Omental fat pad (tissue), 4 donors: ENCODE measurements at places on chromosomes 5 and 9. TPM values are rescaled to one million over a fixed set of nuclear protein-coding genes. Genes with fewer than 3 reads are reported as not detected.

The SHOC1 gene
- not detected for total RNA-seq

The F2RL2 gene
- 0.28 TPM for total RNA-seq

The IL13 gene
- 1.1 TPM for total RNA-seq

The ZNF883 gene
- total RNA-seq, result 2.1 TPM

The ZNF658 gene
- total RNA-seq, result 2.9 TPM

The ADAMTS19 gene
- total RNA-seq, result not detected

The PKN3 gene
- total RNA-seq, result 12.0 TPM

The C5orf46 gene
- total RNA-seq, result not detected

The SLC6A7 gene
- not detected for total RNA-seq

The FOXD4L5 gene
- not detected for total RNA-seq

The CCL28 gene
- total RNA-seq, result 1.4 TPM

The IL33 gene
- 22.0 TPM for total RNA-seq

The CDC20B gene
- total RNA-seq, result not detected

The SPATA31A3 gene
- total RNA-seq, result not detected

The TNFSF15 gene
- total RNA-seq, result not detected

The INSL4 gene
- not detected for total RNA-seq

The SLC6A19 gene
- not detected for total RNA-seq

The C5 gene
- 5.8 TPM for total RNA-seq

The FAM78A gene
- 1.9 TPM for total RNA-seq

The LSM11 gene
- total RNA-seq, result 1.8 TPM

The NRG2 gene
- 3.3 TPM for total RNA-seq

The PRRX2 gene
- 3.9 TPM for total RNA-seq

The PCDH1 gene
- 10.6 TPM for total RNA-seq

The FBXO10 gene
- total RNA-seq, result 16.2 TPM

The CORO2A gene
- total RNA-seq, result 2.8 TPM

The OR1J2 gene
- total RNA-seq, result not detected

The PCDHGA10 gene
- 6.8 TPM for total RNA-seq

The ENTPD2 gene
- total RNA-seq, result 0.28 TPM

The SLC24A2 gene
- total RNA-seq, result not detected

The EIF4E1B gene
- total RNA-seq, result not detected

The PCDHB6 gene
- total RNA-seq, result 0.48 TPM

The EXOSC2 gene
- 46.6 TPM for total RNA-seq

The GARIN3 gene
- not detected for total RNA-seq

The SLC36A1 gene
- total RNA-seq, result 19.6 TPM

The NRARP gene
- total RNA-seq, result 4.6 TPM

The PRDM9 gene
- total RNA-seq, result not detected

The FOXD4L6 gene
- total RNA-seq, result not detected

The SVEP1 gene
- 166 TPM for total RNA-seq

The LECT2 gene
- total RNA-seq, result not detected

The TRPM3 gene
- 1.9 TPM for total RNA-seq

The PPP1R26 gene
- 7.3 TPM for total RNA-seq

The NR6A1 gene
- 0.96 TPM for total RNA-seq

The FCN1 gene
- 13.2 TPM for total RNA-seq

The SPINK6 gene
- total RNA-seq, result not detected

The EMB gene
- total RNA-seq, result 44.9 TPM

The SPINK4 gene
- total RNA-seq, result not detected

The NUP214 gene
- total RNA-seq, result 78.3 TPM

The ITK gene
- total RNA-seq, result 2.0 TPM

The ZNF300 gene
- 4.3 TPM for total RNA-seq

The ERP44 gene
- 14.1 TPM for total RNA-seq

The FOXD4L3 gene
- total RNA-seq, result not detected

The PAPPA gene
- total RNA-seq, result 16.9 TPM

The HTR4 gene
- total RNA-seq, result not detected

The CEL gene
- total RNA-seq, result 0.32 TPM

The SFXN1 gene
- total RNA-seq, result 18.8 TPM

The TRIM36 gene
- total RNA-seq, result 0.79 TPM
